ENCODE measurements at places on chromosomes 2 and 18.

DNA sequence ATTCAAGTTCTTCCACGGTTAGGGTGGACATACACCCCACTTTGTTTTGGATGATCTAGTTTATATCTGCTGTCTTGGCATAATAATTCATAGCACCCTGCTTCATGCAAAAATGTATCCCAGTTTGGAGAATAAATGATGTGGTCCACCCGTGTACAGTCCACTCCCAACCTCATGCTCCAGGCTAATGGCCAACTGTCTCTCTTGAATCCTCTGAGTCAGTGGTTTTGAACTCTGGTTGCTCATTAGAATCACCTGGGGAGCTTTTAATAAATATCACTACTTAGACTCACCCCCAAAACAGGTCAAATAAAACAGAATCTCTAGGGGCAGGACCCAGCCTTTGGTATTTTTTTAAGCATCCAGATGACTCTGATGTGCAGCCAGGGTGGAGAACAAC, 78.5 kb downstream of the SDC1 start:
- no peak for DNase-seq

GRCh38 chr2:127153691-127154158, 46.8 kb upstream of the BIN1 start:
- no peak for DNase-seq

GRCh38 chr2:201631041-201631440, 12.3 kb downstream of the TMEM237 start:
- DNase-seq = no peak

DNA sequence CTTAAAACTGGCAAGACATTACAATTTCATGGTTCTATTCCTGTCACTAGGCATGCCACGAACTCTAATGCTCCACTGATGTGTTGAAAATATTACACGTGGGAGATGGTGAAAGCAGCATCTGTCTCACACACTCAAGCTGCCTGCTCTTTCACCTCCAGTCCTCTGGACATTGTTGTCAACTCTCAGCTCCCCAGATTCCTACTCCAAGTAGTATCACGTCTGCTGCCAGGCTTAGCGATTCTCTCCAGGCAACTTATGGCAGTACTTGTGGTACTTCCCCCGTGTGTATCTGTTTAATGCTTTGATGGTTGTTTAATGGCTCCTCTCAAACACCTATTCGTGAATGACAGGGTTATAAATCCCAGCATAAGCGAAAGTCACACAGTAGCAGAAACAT, 103.8 kb downstream of the TMEFF2 start:
- DNase-seq = no peak

DNA sequence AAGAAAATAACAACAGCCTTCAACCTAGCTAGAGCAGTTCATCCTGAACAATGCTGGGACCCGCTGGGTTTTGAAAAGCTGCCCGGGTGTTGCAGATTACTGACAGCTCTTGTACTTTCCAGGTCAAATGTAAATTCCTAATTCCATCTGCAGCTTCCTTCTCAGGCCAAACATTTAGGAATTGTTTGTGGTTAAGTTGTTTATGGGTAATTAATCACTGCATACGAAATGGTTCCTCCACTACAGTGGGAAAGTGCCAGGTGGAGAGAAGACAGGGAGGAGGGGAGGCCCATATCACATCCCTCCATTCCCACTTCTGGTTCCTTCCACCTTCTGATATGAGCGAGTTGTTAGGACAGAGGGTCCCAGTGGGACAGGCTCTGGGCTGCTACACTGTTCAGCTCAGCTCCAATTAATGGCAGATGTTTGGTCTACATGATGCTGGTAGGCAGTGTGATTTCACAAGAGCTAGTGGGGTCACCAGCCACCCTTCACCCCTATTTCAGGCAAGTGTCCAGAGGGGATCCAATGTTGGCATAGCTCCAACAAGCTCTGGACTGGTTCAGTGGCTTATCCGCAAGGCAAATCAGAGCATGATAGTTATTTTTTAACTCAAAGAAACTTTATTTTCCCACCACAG, 112.9 kb upstream of the ACAA2 start:
- no peak for DNase-seq
